ENCODE measurements at places on chromosomes 7 and 10.

DNA sequence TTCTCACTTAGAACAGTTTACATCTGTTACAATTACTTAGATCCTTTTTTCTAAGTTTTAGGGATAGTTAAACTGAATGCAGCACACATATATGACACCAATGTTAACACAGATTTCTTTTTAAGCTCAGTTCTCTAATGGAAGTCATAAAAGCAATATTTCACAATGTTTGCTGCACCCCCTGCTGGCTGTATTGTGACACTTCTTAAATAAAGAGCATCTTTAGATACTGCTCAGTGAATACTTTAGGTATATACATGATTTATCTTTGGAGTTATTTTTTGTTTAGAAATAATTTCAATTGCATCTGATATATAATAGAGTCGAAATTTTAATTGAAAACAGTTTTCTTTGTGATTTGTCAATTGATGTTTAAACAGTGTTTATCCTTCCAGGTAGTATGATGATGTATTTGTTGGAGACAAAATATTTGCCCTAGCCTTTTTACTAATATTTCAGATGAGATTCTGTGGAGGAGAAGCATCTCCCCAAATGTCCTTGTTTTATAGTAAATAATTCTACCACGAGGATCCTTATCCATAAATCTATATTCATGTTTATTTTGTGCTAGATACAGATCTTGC, 174.4 kb downstream of the ST7 start:
- peak; percentile 58 for DNase-seq

DNA sequence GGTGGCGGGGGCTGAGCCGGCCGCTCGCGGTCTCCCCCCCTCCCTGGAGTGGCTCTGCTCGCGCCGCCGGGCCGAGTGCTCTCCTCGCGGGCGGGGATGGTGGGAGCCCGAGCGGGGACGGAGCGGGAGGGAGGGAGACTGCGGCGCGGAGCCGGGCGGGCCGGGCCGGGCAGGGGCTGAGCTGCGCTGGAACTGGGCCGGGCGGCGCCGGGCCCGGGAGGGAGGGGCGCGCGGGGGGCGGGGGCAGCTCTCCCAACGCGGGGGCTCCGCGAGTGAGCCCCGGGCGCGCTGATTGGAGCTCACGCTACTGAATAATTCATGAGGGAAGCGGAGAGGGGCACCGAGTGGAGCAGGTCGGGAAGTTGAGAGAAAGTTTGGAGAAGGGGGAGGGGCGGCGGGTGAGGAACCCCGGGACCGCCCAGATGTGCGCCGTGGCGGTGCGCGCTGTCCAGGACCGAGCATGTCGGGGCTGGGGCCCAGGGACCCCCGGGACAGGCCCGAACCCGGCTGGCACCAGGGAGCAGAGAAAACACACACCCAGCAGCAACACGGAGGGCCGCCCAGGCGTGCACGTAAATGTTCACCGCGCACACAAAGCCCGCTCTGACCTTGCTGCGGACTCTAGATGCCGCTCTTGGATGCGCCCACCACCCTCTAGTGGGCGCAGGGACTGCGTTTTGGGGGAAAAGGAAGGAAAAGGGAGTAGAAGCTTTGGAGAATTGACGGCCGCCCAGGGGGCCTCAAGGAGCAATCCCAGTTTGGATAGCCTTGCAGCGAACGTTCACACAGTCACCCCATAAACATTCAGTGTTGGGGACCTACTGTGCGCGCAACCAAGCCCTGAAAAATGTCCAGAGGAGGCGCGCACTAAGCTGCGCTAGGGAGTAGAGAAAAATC, at the start of gene EPHB4:
Gene EPHB4, minus strand, starts transcription at position 194 of the 897 bp plus-strand sequence. CDS start 493 bp downstream, outside the sequence.
- DNase-seq: peak; percentile 93

- DNase-seq: no peak
These were observed 135.8 kb downstream of the KCNMA1 start for GRCh38 chr10:77501846-77502261.

- DNase-seq: peak; percentile 64
These were observed 28.2 kb downstream of the IL15RA start for GRCh38 chr10:5949009-5949759.

- no peak for DNase-seq
These were observed 17.0 kb downstream of the SUN3 start for GRCh38 chr7:48011951-48012350.

DNA sequence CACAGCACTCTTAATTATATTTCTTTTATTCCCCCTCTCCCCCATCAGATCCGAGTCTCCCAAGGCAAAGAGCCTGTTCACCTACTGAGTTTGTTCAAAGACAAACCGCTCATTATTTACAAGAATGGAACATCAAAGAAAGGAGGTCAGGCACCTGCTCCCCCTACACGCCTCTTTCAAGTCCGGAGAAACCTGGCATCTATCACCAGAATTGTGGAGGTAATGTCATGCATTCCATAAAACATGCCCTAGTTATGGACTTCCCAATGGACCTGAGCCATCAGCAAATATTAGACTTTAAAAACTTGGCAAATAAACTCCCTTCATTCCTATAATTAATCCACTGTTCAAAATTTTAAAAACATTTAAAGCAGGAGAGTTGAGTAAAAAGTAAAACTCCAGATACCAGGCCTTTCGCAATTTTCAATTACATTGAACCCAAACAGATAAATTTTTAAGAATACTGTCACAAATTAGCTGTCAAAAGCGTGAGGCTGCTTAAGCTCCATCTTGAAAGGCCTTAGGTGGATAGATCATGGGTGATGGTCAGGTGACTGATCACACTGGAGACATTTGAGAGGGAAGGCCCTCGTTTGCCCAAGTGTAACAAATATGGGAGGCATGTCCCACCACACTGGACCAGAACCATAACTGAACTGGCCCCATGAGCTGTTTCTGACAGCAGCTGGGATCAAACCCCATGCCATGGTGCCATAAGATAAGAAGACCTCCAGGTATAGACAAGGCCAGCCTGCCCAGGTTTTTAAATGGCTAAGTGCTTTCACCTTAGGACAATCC, 46.9 kb upstream of the ARL4A start:
- DNase-seq: no peak

- DNase-seq: no peak
These were observed 323.7 kb upstream of the KLF6 start for GRCh38 chr10:4108693-4109092.

DNA sequence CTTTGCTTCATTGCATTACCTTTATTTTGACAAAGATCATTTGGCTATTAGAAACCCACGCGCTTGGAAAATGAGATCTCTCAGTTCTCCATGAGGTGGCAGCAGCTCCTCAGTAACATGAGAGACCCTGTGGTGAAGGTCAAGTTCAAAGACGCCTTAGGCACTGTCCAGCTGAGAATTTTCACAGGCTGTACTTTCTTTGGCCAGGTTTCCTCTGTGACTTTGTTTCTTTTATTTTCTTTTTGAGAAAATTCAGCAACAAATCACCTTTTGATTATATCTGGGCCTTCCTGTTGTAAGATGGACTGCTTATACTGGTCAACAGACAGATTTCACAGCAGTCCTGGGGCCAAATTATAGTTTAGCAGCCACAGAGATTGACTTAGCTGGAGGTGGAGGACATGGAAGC, 54.5 kb downstream of the RAB18 start:
- peak; percentile 55 for DNase-seq

GRCh38 chr7:111529507-111530355, 32.6 kb downstream of the IMMP2L start:
- no peak for DNase-seq

GRCh38 chr7:92206672-92207071, 27.7 kb upstream of the LRRD1 start:
- DNase-seq: no peak

DNA sequence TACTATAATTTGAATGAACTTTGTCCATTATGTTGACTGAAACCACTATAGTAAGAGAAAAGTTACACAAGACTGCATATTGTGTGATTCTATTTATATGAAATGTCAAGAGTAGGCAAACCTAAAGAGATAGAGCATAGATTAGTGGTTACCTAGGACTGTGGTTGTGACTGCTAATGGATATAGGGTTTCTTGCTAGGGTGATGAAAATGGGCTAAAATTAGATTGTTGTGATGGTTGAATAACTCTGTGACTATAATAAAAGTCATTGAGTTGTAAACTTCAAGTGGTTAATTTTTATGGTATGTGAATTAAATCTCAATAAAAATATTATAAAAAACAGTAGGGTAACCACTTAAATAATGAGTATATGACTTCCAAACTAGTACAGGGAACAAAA, 142.9 kb upstream of the AHR start:
- no peak for DNase-seq

DNA sequence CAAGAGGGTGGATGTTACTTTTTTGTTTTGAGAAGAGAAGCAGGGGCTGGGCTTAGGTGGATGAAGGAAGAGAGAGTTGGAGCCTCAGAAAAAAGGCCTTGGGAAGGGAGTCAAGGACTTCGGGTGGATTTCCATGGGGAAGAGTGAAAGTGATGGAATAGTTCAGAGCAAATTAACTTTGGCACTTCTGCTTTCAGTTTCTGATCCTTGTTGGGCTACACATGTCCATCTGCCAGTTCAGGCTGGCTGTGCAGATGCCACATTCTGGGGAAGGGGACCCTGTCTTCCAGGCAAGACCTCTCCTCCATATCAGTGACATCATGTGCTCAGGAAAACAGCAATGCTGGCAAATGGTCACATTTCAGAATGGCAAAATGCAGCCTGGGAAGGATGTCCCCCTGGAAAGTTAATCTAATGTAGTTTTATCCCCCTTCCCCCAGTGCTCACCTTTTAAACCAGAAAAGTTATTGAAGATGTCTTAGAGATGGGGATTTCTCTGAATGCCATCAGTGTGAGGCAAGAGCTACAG, 86.0 kb downstream of the WDFY4 start:
- no peak for DNase-seq

GRCh38 chr7:134605978-134606923, 40.4 kb upstream of the BPGM start:
- peak; percentile 45 for DNase-seq

GRCh38 chr7:106568002-106568679, 92.8 kb downstream of the CCDC71L start:
- DNase-seq: no peak

- no peak for DNase-seq
These were observed 250.4 kb upstream of the FZD8 start for GRCh38 chr10:35892526-35892925.

GRCh38 chr7:101527844-101528667, 101.0 kb downstream of the MYL10 start:
- DNase-seq: peak; percentile 8

GRCh38 chr7:29847916-29848315, 41.6 kb downstream of the WIPF3 start:
- no peak for DNase-seq

GRCh38 chr7:113142385-113143119, 24.2 kb upstream of the SMIM30 start:
- no peak for DNase-seq

GRCh38 chr10:24952707-24953645, 570 bp upstream of the PRTFDC1 start:
- DNase-seq: peak; percentile 74

GRCh38 chr7:42237811-42238541, 967 bp upstream of the GLI3 start:
- DNase-seq: peak; percentile 83

GRCh38 chr10:47268696-47269095, 31.3 kb upstream of the GDF10 start:
- no peak for DNase-seq

GRCh38 chr7:96449094-96449493, 127.2 kb upstream of the SLC25A13 start:
- DNase-seq: no peak

GRCh38 chr10:34757933-34758332, 57.2 kb downstream of the PARD3 start:
- DNase-seq: no peak

- DNase-seq: no peak
These were observed 283.4 kb downstream of the GRID1 start for GRCh38 chr10:86083206-86083605.

GRCh38 chr7:21141476-21141875, 286.4 kb upstream of the SP4 start:
- no peak for DNase-seq

- DNase-seq: no peak
These were observed 47.6 kb upstream of the FMC1 start for GRCh38 chr7:139293534-139293933.

DNA sequence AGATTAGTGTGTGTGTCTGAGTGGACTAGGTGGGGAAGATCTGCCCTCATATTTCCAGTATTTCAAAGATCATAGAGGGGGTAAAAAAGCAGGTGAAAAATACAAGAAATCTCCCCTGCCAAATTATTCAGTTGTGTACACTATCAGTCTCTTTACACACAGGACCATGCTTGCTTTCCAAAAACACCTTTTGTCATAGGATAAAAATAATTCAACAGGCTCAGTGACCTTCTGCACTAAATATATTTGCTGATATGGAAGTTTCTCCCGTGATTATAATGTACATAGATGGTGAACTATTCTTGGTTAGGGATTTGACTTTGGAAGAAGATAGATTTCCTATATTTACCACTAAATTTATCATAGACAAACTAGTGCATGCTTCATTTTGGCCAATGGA, 24.6 kb upstream of the CSTF2T start:
- DNase-seq: no peak

- no peak for DNase-seq
These were observed 8.6 kb downstream of the LIPA start for GRCh38 chr10:89242840-89243568.

- DNase-seq: peak; percentile 38
These were observed 46.7 kb upstream of the RBM33 start for GRCh38 chr7:155597753-155598140.

- no peak for DNase-seq
These were observed 114.0 kb upstream of the NAMPT start for GRCh38 chr7:106398786-106399185.

- DNase-seq: peak; percentile 38
These were observed 189.4 kb upstream of the AHR start for GRCh38 chr7:17109020-17109419.

- no peak for DNase-seq
These were observed 48.5 kb downstream of the RASGEF1A start for GRCh38 chr10:43218206-43218950.

DNA sequence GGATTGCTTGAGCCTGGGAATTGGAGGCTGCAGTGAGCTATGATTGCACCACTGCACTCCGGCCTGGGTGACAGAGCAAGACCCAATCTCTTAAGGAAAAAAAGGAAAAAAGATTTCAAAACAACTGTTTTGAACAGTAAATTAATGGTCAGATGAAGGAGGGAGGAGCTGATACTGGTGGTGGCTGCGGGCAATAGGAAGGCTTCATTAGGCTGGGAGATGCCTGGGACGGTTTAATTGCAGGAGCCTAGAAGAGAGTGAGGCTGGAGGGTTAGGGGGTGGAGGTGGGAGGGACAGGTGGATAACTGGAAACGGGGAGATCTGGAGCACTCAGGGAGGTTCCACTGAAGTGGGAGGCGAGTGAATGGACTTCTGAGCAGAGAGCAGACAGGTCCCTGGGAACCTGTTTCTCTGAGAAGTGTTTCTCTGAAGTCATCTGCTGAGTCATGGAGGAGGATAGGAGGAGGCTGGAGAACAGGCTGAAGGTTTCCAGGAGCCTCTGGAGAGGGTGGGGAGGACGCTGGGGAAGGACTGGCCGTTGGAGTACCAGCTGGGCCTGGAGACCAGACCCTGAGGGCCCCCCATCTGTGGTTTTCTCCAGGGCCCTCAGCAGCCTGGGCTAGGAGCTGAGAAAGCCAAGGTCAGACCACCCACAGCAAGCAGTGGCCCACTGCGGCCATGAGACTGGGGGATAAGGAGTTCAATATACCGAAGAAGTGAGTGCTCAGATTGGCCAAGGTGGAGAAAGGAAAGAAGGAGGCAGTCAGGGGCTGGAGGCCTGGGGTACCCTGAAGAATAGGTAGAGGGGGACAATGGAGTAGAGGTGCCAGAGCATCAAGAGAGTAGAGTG, 14.4 kb upstream of the YWHAG start:
- peak; percentile 62 for DNase-seq
